ENCODE measurements at places on chromosomes 12 and 14.

DNA sequence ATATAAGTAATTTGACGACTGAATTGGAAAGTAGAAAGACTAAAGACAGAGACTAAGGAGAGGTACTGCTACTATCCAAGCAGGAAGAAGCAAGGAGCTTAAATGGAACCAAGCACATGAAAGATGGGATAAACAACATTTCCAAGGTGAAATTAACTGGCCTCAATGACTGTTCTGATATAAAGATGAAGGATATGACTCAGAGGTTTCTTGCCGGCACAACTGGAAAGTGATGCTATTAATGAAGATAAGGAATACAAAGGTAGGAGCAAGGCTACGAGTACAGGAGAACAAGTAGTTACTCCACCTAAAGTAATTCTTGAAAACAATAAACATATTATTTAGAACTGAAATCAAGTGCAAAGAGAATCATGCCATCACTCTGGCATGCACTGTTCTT is 6.4 kb downstream of the SNX6 start:
- no peak for DNase-seq

- no peak for DNase-seq
These were observed 21.6 kb downstream of the SPATS2 start for GRCh38 chr12:49388682-49389386.

DNA sequence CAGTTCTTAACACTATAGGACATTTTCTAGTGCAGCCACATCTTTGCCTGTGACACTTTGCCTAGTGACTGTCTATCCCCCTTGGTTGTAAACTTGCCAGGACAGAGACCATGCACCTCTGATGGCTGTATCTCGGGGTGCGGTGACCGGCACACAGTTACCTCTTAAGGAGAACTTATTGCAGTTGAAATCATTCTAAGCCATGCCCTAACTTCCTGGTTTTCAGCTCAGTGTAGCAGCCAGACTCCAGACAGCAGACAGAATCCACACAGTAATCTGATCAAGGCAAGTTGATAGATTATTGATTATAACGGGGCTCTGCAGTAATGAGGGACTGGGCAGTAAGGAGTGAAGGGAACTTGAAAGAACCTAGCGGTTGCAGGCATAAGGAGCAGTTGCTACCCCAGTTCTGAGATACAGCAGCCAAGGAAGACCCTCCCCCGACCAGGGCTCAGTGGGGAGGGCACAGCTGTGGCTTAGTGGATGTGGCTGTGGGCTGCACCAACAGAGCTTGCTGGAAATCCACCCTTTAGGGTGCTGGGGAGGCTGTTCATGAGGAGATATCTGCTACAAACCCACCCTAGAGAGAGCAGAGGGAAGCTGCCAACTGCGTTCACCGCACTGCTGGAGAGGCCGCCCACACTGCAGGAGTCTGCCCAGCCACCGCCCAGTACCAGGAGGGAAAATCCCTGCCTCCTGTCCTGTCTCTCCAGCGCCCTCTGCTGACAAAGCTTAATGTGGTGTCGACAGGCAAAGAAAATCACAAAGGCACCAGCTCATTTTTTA is 58.2 kb upstream of the BEGAIN start:
- DNase-seq, result peak; percentile 47

GRCh38 chr14:77024171-77024691 is 4.3 kb downstream of the IRF2BPL start:
- no peak for DNase-seq

DNA sequence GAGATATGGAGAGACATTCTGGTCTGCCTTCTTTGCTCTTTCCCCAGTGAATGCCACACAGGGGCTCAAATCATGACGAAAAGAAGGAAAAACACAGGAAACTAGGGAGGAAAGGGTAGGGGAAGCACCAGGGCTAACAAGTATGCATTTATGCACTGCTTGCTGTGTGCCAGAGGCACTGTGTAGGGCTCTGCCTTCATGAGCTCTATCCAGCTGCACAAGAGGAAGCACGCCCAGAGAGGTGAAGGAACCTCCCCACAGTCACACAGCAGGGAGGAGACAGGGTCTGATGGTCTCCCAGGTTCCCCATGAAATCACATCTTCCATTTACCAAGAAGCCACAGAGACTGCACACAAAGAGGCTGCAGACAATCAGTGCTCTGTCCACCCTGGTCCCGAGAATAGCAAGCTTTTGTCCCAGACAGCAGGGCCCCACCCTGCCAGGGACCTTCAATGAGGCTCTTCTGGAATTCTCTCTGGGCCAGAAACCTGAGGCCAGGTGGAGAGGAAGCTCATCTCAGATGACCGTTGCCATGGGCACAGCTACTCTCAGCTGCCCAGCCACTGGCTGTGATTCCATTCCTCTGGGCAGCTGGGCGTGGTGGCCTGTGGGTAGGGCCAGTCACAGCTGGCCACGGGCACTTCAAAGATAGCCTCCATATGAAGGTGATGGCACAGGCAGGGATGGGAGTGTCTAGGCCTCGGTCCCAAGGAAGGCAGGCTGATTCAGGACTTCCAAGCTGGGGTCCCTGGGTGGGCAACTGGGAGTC is 7.3 kb upstream of the TRPV4 start:
- no peak for DNase-seq

- no peak for DNase-seq
These were observed 111.9 kb downstream of the STAB2 start for GRCh38 chr12:103698752-103699560.

DNA sequence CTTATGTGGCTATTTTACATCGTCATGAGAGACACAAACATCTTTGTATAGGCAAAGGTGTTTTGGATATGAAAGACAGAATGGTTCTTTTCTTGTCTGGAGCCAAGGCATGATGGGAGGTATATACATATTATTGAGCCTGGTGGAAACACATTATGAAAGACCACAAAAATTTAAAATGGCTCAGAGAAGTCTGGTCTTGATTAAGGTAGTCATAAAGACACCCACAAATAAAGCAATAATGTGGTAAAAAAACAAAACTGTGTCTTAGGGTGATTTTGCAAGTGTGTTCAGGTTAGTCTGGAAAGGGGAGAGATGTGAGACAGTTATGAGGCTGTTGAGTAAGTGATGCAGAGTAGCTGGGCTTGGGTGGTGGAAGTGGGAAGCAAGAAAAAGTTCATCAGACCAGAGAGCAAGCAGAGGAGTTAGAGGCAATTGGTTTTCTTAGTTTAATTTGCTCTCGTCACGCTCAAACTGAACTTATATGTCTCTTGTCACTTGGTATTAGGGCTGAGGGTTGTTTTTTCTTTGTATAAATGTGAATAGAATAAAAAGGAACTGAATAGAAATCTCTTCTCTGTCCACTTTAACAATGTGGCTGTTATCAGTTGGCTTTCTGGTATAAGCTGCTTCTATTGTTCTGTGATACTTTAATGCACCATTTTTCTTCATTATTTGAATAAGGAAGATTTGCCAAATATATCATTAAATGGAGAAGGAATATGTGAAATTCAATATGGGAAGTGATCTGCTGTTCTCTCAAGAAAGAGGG is 115.0 kb downstream of the AKAP6 start:
- DNase-seq, result no peak

DNA sequence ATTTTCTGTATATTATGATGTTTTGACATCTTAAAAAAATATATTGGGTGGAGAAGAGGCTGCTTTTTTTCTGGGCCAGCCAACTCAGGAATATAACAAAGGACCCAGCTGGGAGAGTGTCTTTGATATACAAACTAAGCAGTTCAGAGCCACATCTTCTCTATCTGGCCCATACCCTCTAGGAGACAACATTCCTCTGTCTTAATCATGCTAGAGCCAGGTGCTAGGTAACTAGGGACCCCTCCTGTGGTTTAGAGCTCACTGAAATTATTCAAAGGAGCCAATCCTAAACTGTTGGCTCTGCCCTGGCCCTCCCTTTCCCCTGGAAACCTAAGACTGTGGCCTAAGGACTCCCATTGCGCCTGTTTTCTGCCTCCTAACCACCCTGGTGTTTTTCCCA is 193.1 kb upstream of the DIO2 start:
- no peak for DNase-seq

DNA sequence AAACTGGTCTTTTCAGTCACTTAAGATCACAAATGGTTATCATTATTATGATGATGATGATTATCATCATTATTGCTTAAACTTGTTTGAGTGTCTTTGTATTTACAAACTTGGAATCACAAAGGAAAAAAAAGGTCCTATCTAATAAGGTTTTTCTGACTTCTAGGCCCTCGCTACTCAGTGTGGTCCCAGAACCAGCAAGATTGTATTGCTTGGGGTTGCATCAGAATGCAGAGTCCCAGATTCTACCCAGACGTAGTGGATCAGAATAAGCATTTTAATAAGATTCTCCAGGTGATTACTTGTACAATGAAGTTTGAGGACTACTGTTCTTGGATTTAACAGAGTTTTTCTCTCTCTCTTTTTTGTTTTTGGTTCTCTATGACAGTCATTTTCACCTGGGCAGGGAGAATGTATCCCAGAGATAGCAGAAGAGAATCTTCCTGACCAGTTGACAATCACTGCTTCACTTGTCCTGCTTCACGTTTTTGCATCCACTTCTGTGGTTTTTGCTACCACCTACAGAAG is 29.3 kb upstream of the PPP1R12A start:
- no peak for DNase-seq

- DNase-seq, result no peak
These were observed 439.9 kb downstream of the EGLN3 start for GRCh38 chr14:33510991-33511390.

GRCh38 chr12:3138941-3139511 is 61.8 kb downstream of the TSPAN9 start:
- DNase-seq, result no peak

DNA sequence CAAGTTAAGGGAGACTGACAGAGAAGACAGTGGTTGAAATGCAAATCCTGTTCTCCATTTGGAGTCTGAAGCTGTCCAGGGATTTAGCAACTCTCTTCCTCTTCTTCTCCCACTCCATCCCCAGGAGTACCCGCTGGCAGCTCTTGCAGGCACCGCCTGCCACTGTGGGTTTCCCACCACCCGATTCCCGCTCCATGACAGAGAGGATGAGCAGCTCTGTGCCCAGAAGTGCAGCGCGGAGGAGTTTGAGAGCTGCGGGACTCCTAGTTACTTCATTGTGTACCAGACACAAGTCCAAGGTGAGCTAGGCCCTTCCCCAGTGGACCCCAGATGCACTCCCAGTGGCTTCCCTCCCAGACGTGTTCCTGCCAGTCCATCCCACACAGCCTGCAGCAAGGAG is 97.8 kb downstream of the WSCD2 start:
- no peak for DNase-seq

GRCh38 chr14:96047101-96047500 is 7.9 kb downstream of the C14orf132 start:
- DNase-seq, result no peak

DNA sequence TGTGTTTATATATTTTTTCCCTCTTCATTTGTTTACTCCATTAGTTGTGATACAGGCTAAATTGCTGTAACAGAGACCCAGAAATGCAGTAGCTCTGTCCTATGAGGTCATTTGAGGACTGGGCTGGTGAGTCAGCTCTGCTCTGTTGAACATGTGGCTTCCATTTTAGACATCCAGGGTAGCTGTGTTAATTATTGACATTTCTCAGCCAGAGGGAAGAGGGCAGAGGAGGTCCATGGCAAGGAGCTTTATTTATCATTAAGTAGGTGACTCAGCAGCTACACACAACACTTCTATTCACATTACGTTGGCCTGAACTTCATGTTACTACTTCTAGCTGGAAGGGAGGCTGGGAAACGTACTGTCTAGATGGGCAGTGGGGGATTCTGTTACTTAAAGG is 85.4 kb downstream of the PTCSC3 start:
- DNase-seq, result no peak

DNA sequence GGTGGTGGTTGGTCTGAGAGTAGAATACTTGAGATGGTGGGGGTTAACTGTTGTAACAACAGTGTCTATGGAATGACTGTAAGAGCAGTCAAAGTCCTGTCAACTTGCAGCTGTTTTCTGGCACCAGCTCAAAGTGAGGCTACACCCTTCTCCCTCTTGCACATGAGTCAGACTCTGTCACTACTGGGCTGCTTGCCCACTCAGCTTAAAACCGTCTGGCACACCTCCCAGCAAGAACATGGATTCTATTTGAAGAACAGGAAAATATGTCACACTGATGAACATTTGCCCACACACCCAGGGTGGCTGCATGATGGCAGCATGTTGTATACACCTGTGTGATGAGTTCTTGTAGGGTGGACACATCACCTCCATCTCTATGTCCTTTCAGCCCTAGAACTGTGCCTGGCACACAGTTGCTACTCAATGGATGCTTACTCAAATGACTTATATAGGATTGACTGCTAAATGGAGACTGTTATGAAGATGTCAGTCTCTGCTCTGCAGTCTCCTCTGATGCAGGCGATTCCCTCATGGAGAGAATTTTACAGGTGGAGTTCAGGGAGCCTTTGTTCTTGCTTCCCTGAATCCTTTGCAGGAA is 19.3 kb upstream of the SERPINA6 start:
- no peak for DNase-seq

DNA sequence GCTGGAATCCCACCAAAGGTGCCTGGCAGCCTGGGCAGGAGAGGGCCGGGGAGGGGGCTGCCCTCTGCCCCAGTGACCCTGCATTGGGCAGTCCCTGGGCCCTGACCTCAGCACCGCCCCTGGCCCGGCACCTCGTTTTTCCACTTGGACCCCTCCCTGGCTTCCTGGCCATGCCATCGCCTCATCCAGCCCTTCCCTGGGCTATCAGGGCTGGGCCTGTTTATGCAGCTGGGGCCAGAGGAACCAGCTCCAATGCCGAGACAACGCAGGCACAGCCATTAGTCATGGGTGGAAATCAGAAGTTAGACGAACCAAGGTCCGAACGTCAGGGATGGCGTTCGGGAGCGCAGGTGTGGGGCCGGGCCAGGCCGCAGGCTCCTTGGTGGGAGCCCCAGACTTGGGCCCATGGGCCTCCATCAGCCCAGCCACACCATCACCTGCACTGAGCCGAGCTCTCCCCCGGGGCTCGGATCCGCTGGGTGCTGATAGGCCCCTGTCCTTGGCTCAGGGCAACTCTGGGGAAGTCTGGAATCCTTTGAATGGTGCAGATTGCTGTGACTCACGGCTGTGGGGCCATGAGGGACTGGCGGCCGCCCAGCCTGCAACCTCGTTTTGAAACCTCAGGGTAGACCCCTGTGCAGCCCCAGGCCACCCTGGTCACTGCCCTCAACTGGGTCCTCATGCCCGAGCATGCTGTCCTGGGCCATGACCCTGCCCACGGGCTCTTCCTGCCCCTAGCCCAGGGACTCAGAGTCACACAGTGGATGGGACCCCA is 169.4 kb downstream of the KIF26A start:
- DNase-seq, result no peak

Measured in NCI-H1048 (cell line).